Caudate nucleus (tissue), 63 donors: ENCODE measurements at places on chromosomes 1 and 21.

- DNase-seq = no peak
Observed at GRCh38 chr1:67861856-67862516, 28.7 kb upstream of the GNG12 start.

- DNase-seq = no peak
Observed at GRCh38 chr1:192170196-192170984, 12.1 kb downstream of the RGS18 start.

- DNase-seq = no peak
Observed at GRCh38 chr1:114741963-114742746, 15.6 kb downstream of the CSDE1 start.

- no peak for DNase-seq
Observed at GRCh38 chr1:46603481-46603857, 599 bp downstream of the MKNK1 start.

GRCh38 chr1:20376880-20377494 is 86.3 kb downstream of the VWA5B1 start:
- DNase-seq = peak; percentile 51

GRCh38 chr1:56331892-56332567 is 247.3 kb downstream of the PLPP3 start:
- no peak for DNase-seq

DNA sequence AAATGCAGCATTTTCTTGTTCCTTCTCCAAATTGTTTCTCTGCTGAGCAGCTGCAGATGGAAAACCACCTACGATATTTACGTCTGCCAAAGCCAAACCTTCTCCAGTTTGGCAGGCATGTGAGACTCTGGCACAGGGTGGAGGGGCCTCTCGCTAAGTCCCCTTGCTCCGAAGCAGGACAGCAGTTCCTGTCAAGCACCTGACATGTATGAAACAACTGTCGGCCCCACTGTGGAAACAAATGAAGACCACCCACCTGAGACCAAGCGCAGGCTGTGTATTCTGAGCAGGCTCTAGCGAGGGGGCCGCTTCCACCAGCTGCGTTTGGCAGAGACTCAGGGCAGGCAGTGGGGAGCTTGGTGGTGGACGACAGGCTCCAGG is 74.7 kb downstream of the RIPK4 start:
- DNase-seq = no peak

- DNase-seq = no peak
Observed at GRCh38 chr1:92577261-92577895, 90.7 kb upstream of the GFI1 start.

DNA sequence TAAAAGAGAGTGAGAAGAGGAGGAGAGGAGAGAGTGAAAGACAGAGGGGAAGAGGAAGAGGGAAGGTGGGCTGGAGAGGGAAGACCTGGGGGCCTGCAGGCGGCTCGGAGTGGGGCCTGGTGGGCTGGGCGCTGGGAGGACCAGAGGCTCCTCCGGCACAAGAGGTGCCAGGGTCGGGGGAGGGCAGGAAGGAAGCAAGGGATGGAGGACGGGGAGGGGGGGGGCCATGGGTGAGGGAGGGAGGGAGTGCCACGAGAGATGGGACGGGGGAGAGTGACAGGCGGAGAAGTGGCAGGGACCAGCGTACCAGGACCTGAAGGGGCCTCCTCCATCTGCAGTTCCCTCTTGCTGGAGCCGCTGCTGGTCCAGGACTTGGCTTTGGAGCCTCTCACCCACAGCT is 87.7 kb downstream of the CASZ1 start:
- no peak for DNase-seq

GRCh38 chr1:246765521-246765920 is 41.3 kb downstream of the SCCPDH start:
- DNase-seq = no peak

DNA sequence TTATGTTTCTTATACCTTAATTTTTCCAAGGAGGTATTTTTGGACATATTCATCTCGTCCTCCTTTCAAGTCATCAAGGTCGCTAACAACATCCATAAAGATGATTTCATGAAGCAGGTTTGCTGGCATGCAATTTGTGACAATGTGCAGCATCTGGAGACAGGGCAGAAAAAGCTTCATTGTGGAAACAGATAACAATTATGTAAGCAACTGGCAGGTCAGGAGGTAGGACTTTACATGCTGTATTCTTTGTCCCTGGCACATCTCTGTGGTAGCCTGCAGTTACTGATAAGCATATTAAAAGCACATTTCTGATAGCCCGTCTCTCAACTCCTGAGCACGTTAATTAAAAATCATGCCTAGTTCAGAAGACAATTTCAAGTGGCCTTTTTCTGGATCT is 156.8 kb downstream of the LEPR start:
- DNase-seq = no peak

- DNase-seq = no peak
Observed at GRCh38 chr21:15204140-15204969, 139.6 kb upstream of the NRIP1 start.

- no peak for DNase-seq
Observed at GRCh38 chr1:5273280-5274003, 619.0 kb downstream of the AJAP1 start.

DNA sequence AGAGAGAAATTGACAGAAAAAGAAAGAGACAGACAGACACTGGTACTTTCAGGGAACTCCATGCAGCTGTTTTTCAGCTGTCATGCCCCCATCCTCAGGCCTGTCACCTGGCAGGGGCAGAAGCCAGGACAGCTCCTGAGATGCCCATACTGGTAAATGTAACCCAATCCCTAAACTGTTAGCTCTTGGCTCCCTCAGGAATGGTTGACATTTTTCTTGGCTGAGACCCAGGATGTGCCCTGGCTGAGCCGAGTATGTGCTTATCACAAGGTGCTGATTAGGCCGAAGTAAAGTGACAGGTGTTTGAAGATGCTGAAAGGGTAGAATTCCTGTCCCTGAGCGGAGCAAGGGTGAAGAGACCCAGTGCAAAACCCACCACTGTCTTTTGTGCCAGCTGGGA is 50.7 kb downstream of the PGM1 start:
- no peak for DNase-seq

DNA sequence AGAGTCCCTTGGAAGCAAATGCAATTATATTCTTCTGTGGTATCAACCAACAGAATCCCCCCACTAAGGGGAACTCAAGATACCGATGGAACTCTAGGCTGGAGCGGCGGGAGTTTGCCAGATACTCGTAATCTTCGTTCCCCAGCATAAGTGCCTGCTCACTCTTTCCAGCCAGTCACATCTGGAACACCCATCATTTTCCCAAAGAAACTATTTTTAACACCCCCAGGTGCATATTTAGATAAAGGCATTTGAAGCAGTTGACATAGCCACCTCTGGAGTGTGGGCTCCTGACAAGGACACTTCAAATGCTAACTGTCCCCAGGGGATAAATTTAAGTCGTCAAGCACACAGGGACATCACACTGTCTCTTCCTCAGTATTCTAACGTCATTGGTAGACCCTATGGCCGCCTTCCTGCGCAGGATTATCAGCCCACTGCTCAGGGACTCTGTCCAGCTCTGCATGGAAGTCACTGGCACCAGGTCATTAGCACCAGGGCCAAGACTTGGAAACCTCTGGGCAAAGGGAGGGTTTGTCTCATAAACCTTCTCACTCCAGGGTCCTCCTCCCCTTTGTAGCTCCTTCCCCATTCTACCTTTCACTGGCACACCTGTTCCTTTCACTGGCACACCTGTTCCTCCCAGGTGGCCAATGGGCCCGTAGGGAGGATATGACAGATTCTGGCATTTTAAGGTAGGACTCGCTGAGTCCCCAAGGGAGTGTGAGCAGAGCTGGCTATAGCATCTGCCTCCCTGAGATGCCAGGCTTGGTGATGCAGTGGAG is 48.8 kb downstream of the H3-3A start:
- DNase-seq = no peak

GRCh38 chr1:32073299-32074229 is 825 bp downstream of the TMEM39B start:
- DNase-seq = no peak

GRCh38 chr1:155174324-155175280 is 953 bp downstream of the TRIM46 start:
- DNase-seq = no peak

GRCh38 chr21:25171438-25171837 is 435.8 kb downstream of the MRPL39 start:
- no peak for DNase-seq

GRCh38 chr1:80892539-80892938 is 908.2 kb upstream of the ADGRL2 start:
- no peak for DNase-seq

- DNase-seq = no peak
Observed at GRCh38 chr1:172135978-172136610, 284.4 kb upstream of the C1orf105 start.

GRCh38 chr1:2505461-2505994 is 20.9 kb downstream of the PANK4 start:
- DNase-seq = no peak

DNA sequence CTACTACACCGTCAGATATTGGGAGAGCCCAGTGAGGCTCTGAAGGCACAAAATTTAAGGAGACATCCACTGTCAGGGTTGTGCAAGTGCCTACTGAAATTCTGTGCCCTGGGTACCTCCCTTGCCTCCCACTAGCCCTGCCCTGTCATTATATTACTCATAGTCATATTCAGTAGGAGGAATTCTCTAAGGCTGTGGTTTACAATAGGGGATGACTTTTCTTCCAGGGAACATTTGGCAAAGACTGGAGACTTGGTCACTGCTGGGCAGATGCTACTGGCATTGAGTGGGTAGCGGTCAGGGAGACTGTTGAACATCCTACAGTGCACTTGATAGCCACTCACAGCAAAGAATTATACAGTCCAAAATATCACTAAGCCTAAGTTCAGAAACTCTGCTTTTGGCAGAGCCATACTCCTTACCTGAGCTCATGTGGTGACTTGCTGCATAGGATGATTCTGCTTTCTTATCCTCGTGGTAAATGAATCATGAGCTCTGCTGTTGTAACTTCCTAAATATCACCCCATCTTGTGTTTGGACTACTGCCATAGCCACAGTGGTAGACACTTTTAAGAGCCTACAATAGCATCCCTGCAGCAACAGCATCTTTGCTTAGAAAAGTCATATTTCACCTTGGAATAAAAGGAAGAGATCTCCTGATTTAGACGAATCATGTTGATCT is 563.4 kb upstream of the PLXNA2 start:
- DNase-seq = no peak

- DNase-seq = no peak
Observed at GRCh38 chr1:226593541-226593940, 45.0 kb downstream of the STUM start.

- DNase-seq = no peak
Observed at GRCh38 chr1:233143241-233143640, 152.3 kb downstream of the PCNX2 start.

DNA sequence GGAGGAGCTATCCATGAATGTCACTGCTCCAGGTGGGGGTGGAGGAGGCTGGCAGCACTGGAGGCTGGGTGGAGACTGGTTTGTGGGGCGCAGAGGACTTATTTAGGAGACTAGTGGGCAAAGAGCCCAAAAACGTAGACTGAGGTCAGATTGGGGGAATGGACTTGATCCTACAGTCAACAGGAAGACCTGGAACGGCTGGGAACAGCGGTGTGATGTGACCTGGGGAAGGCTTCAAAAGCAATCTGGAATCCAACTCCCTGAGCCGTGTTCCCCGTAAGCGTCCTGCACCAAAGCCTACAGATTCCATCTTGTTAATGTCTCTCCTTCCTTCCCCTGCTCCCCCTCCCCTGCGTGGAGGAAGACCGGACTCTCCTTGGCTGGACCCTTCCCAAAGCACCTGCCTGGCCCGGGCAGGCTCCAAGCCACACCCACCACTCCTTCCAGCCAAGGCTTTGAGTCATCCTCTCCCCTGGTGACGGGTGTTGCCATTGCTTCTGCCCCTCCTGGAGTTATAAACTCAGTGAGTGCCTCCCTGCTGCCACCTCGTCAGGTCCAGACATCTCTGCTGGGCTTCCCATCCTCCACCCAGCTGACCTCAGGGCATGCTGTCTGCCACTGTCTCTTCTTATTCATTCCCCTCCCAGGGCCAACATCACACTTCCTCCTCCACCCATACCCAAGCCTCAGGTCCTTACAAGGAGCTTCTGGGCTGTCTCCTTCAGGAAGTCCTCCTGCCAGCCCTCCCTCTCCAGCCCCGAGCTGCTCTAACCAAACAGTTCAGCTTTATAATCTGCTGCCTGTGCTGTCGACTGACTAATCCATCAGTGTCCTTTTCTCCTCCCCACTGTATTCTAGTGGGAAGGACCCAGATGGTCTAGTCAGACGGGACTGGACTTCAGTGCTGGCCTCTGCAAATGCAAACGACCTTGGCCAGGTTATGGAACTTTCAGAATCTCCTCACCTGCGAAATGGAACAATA is 1.6 kb upstream of the CLSTN1 start:
- no peak for DNase-seq

- no peak for DNase-seq
Observed at GRCh38 chr1:240683576-240683975, 71.6 kb upstream of the GREM2 start.

- DNase-seq = no peak
Observed at GRCh38 chr1:203744075-203744972, 20.7 kb upstream of the LAX1 start.

GRCh38 chr1:17023102-17023501 is 11.4 kb upstream of the ATP13A2 start:
- DNase-seq = no peak

DNA sequence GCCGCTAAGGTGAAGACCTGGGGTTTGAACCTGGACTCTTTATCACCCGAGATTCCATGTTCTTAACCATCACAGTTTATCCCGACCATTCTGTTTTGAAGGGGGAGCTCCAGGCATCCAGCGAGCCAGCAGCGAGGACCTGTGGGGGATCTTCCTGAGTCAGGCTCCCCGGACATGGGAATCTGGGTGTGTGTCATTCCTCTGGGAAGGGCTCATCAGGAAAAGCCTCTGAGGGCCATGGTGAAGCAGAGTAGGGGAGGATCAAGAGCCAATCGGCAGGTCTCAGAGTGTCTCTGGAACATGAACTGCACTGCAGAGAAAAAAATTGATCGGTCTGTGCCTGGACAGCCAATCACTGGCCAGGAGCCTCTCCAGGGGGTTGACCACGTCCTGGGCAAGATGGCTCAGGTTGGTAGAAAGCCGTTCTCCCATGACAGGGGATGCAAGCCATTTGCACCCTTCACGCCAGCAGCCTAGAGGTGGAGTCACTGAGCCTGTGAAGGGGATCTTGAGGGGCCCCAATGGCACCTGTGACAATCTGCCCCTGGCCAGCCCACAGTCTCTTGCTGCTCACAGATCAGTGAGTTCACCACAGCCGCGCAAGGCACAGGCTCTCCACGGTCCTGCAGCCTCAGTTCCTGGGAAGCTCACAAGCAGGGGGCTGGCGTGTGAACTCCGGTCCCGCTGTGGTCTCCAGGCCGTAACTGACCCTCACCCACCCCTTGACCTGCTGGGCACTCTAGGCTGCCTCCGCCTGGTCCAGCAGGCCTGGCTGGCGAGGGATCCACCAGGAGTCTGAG is 20.4 kb upstream of the ACTRT2 start:
- no peak for DNase-seq

DNA sequence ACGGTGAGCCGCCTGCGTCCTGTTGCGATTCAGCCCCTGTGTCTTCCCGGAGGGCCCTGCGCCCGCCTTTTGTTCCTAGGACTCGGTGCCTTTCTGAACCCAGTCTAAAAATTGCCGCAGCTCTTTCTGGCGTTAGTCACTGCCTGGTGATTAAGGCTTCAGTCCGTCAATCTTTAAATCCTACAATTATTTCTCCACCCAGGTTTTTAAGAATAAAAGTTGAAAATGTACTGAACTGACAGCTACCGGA is 16.2 kb upstream of the PDXK start:
- no peak for DNase-seq

- DNase-seq = no peak
Observed at GRCh38 chr1:204706838-204707509, 21.4 kb upstream of the LRRN2 start.
